AG04450 (cell line): ENCODE measurements at places on chromosomes 6 and 20.

DNA sequence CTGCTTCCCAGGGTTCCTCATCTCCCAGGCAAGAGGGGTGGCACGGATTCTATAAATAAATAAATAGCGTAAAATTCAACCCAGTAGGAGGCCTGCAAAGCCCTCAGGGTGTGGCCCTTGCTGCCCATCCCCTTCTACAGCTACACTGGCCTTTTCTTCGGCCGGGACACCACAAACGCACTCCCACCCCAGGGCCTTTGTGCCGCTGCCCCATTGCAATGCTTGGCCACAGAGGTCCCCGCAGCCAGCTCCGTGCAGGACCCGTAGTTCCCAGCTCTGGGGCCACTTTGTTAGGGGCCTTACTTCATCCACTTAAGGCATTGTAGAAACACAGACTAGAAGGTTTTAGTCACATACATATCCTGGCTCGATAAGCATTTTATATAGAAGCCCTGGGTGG is 151.2 kb downstream of the ERMARD start:
- no peak for DNase-seq

GRCh38 chr20:37290158-37290810 is 829 bp downstream of the MANBAL start:
- DNase-seq = no peak

GRCh38 chr20:36462440-36463211 is 78.7 kb upstream of the MYL9 start:
- DNase-seq = no peak

GRCh38 chr6:40340957-40341356 is 246.2 kb downstream of the LRFN2 start:
- no peak for DNase-seq

- DNase-seq = no peak
Measured at GRCh38 chr20:1757606-1758512, 100.3 kb upstream of the SIRPG start.

GRCh38 chr6:156060013-156060412 is 604.4 kb upstream of the NOX3 start:
- DNase-seq = no peak
